ENCODE measurements at places on chromosomes 7 and 10. TPM values are rescaled to one million over a fixed set of nuclear protein-coding genes. Genes with fewer than 3 reads are reported as not detected.

Gene SLC16A12
- 0.12 TPM for polyA plus RNA-seq

Gene HMX2
- 0.08 TPM for polyA plus RNA-seq

Gene DOCK1
- 5.2 TPM for polyA plus RNA-seq

Gene ANXA11
- 143 TPM for polyA plus RNA-seq

Gene ACBD7
- polyA plus RNA-seq, result 0.10 TPM

Gene NKX2-3
- polyA plus RNA-seq, result 10.8 TPM

Gene BET1
- 29.3 TPM for polyA plus RNA-seq

Gene NODAL
- polyA plus RNA-seq, result not detected

Gene COL17A1
- polyA plus RNA-seq, result 0.50 TPM

Gene SLC37A3
- 10.4 TPM for polyA plus RNA-seq

Gene NRAP
- 0.04 TPM for polyA plus RNA-seq

Gene PHKG1
- 0.86 TPM for polyA plus RNA-seq

- DNase-seq, result no peak
Observed at GRCh38 chr7:86149024-86149665, 494.6 kb upstream of the GRM3 start.

DNA sequence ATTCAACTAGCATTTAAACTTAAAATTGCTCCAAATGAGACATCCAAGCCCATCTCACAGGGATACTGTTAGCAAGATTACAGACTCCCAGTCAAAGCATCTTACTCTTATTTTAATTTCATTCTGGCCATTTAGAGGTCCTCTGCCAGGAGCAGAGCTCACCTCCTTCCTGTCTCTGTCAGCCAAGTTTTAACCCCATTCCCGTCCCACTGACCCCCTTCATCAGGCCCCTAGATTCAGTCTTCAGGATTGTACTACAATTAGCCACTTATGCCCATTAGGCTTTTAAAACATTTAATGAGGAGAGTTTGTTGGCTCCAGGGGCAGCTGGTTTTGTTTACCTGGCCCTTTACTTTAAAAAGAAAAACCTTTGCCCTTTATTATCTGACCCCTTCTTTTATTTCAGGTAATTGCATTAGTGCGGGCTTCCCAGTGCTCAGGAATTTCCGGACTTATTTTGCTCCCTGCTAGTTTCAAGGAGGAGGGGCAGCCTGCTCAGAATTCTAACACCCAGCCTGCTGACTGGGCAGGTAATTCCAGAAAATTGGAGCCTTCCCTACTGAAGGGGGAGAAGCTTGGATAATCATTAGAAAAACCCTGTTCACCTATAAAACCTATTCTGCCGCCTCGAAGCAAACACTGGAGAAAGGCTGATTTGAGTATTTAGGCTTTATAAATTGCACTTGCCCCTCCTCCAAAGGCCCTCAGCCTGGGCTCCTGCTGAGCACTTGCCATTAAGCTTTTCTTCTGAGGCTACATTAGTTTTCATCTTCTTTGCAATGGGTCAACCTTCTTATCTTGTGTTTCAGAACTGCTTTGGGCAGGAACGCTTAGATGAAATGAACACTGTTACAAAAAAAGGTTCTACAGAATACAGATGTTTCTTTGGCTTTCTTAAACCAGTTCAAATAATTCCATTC lies 200.5 kb upstream of the HPS1 start:
- DNase-seq, result no peak

GRCh38 chr10:2933924-2934323 lies 133.4 kb upstream of the PFKP start:
- DNase-seq, result no peak

DNA sequence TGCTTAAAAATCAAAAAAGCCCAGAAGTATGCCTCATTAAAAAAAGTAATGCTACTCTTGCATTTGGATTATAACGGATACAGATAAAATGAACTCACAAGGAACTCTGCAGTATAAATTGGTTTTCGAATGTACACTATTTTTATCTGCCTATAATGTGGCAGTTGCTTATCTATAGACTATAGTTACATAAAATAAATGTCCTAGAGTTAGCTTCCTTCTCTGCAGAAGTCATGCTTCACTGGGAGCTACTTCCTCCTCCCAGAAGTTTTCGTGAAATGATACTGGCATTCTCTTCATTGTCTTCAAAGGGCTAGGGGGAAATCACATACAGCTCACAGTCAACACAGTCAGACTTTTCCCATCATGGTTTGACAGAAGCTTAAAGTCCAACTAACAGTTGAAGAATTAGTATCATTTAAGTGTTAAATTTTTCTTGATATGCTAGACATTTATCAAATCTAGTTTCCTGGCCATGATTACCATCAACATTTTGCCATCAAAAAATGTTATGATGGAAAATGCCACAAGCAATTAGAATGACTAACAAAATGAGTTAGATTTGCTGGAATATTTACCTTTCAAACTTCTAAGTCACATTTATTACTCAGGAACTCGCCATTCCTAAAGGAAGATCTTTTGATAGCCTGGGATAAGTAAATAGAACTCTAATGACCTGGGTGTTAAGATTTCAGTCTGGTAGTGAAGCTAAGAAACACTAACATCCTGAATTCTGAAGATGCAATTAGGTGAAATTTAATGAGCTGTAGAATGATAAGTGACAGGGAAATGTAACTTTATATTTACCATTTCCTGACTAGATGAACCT lies 87.3 kb upstream of the TRIL start:
- DNase-seq, result no peak

- no peak for DNase-seq
Observed at GRCh38 chr7:121372376-121373010, 23.6 kb downstream of the FAM3C start.

- no peak for DNase-seq
Observed at GRCh38 chr10:128929767-128930166, 537.3 kb upstream of the MGMT start.

- DNase-seq, result no peak
Observed at GRCh38 chr10:19819419-19820033, 3.3 kb downstream of the PLXDC2 start.

DNA sequence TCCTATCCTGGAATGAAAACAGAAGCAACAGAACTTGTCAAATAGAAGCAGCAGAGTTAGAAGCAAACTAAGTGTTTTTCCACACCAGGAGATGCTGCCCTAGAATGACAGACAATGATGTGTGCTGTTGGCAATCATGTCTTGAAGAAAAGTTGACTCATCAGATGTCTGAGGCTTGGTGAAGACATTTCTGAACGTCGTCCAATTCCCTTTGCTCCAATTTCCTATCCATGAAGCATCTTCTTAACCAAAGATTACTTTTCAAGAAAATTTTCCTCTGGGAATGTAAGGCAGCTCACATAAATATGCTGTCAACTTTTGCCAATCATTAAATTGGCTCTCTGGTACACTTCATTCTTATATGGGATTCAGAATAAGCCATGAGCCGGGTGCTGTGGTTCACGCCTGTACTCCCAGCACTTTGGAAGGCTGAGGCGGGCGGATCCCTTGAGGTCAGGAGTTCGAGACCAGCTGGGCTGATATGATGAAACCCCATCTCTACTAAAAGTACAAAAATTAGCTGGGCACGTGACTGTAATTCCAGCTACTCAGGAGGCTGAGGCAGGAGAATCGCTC lies 34.6 kb downstream of the MALSU1 start:
- DNase-seq, result no peak

DNA sequence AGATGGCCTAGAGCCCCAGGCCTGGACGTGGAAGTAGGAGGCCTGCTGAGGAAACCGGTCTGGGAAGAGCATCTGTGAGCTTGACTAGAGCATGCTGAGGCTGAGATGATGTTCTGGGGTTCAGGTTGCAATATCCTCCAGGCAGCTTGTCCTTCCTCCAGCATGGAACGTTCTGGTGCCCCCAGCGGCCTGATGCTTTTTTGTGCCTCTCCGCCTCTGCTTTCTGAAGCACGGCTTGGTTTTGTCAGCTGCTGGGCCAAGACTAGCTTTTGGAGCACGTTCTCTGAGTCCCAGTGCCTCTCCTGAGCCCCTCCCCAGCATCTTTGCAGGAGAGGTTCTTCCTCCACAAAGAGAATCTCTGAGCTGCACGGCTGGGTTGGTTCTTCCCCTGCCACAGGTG lies 682.0 kb upstream of the FOXK1 start:
- no peak for DNase-seq

GRCh38 chr7:37916673-37917660 lies at the start of gene SFRP4:
Gene SFRP4 (minus strand): TSS chr7:37916817. CDS start chr7:37916537, 280 bp downstream.
- peak; percentile 78 for DNase-seq

DNA sequence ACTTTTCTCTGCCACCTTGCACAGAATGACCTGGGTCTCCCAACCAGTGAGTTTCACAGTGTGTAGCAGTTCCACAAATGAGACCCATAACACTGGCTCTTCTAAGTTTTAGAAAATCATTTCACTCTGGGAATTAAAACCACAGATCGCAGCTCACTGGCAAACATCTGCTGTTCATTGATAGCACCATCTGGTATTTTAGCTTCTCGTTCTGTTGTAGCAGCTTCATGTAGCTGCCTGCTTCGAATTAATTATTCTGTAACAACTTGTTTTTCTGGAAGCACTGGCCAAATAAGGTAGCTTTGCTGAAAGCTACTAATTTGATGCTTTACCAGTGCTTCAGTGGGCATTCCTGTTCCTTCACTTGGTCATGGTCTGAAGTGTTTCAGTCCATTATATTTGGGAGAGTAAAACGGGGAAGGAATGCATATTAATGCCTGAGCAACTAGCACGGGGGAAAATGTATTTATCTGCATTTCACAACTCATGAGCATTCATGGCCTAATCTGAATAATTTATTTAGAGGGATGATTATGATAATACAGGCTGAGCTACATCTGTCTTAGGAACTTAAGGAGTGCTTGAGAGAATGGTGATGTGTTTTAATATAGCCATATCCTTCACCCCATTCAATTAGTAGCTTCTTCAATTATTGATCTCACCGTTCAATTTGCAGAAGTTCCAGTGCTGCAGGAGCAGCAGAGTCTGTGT lies 447.4 kb downstream of the XPNPEP1 start:
- DNase-seq, result no peak

GRCh38 chr7:116557901-116558300 lies 33.1 kb downstream of the CAV1 start:
- DNase-seq, result no peak

DNA sequence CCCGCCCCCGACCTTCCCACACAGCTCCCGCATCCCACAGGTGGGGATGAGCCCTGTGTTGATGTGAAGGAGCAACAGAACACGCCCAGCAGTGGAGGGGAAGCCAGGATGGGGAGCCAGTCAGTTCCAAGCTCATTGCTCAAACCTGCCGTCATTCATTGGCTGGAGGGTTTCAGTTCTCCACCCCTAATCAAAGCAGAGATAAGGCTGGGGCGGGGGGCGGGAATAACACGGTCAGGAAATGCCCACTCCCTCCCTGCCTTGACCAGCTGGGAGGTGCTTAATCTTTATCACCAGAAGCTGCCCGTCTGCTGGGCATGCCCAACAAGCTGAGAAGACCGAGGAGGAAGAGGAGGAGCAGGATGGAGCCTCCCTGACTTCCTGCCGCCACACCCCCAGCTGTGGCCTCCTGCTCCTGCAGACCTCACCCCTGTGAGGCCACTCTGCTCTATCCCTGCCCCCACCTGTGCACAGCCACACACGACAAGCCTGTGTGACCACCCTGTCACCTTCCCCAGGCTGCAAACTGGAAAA lies 265.1 kb downstream of the ZEB1 start:
- DNase-seq, result peak; percentile 71

DNA sequence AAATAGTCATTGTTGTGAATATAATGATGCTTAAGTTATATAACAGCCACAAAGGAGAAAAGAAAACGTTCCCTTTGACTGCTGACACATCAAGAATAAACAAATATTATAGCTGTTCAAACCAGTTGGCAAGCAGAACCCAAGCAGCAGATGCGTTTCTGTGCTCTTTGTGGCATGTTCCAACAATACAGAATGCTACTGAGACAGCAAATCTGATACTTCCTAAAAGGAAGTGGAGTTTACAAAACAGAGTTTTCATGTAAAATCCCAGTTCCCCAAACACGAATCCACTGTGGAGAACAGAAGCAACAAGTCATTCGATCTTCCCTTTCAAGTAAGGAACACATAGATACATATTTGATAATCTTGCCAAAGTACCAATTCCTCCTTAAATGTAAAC lies 170.9 kb upstream of the ASAH2 start:
- DNase-seq, result no peak

GRCh38 chr7:44767912-44768627 lies 19.4 kb downstream of the ZMIZ2 start:
- DNase-seq, result peak; percentile 87

DNA sequence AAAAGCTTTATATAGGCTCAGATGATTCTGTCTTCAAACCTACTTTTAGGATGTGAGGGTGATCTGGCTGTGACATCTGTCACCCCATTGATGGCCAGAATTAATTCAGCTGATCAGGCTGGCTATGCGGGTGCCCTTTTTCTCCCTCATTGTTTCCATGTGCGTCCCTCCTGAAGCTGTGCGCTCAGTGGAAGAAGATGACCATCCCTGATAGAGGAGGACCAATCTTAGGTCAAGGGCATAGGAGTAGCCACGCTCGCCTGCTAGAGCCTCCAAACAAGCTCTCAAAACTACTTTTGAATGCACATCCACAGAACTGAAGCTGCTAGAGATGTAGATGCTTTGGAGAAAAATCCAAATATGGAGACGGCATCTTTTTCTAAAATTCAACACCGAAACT lies 48.7 kb downstream of the MYPN start:
- no peak for DNase-seq

DNA sequence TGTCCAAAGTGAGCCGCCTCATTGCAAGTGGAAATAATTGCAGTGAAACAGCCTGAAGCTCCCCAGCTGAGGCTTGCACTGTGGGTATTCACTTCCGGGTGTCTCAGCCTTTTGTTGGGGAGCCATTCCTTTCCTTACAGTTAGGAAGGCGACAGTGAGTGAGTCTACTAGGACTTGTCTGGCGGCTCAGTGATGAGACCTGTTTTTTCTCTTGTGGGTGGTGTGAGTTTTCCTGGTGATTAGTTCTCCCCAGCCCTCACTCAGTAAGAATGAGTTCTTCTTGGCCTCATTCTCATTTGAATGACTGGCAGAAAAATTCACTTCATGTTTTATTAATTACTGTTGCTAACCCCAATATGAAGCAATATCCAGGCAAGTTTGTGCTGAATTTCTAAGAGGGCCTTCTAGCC lies 2.6 kb downstream of the PGAM1 start:
- DNase-seq, result no peak

GRCh38 chr10:32155075-32155516 lies 98.9 kb upstream of the KIF5B start:
- DNase-seq, result no peak

DNA sequence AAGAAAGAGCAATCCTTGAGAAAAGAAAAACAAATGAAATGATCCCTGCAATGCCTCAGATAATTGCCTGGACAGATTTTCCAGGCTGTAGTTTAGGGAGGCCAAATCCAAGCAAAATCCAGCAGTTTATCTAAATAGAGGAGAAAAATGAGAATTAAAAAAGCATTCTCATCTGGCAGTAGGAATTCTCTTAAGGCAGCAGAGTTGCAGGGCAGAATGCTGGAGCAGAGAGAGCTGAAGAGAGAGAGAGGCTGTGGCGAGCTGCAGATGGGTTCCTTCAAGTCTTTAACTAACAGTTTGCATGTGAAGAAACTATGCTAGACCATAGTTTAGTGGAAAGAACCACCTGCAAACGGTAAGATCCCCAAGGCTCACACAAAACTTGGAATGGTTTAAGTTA lies 6.0 kb upstream of the LIPA start:
- DNase-seq, result no peak
